ENCODE measurements at places on chromosomes 1 and 21.

GRCh38 chr1:219533280-219533679 lies 79.6 kb downstream of the ZC3H11B start:
- DNase-seq, result no peak

GRCh38 chr1:22772014-22772413 lies 61.4 kb downstream of the EPHB2 start:
- no peak for DNase-seq

GRCh38 chr1:1432951-1433803 lies 2.3 kb upstream of the VWA1 start:
- no peak for DNase-seq

DNA sequence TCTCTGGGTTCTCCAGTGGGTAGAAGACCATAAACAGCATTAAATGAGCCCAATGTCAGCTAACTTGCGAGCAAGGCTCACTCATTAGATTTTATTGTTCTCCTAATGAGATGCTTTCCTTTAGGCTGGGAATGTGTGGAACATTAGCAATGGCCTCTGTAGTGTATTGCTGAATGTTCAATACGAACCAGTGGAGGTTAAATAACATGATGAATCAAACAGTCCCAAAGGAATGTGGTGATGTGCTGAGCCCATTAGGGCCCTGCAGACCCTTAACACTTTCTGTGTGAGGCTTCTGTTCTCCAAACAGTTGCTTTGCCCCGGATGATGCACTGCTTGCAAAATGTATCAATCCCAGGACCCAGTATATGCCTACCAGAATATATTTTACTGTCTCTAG lies 225.5 kb downstream of the ATG4C start:
- DNase-seq, result no peak

DNA sequence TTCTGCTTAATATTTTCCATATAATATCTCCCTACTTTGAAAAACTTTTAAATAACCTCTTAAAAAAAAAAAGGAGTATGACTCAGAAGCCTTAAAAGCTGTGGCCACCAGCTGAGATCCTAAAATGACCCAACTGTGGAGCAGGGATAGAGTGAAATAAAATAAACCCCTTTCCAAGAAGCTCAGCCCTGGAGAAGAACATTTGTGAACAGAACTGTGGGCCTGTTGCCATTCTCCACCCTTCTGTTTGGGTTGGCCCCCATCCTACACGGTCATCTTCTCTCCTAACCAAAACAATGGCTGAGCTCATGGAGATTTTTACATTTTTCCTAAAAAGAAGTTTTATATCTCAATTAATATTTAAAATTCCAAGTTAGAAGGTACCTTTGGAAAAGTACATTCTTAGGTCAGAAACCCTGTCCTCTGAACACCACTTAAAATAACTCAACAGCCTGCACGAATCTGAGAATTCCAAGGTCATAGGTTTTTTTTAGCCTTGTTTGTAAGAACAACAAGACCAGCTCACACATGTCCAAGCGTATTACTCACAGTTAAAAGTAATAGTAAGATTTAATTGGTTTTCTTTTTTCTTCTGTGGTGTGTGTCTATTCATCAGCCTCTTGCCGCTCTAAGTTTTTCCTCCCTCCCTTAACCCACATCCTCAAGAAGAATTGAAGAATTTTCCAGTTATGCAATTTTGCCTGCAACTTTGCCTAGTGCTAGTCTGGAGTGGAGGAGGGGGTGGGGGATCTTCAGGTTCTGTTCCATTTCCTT lies 107.7 kb upstream of the ERRFI1 start:
- DNase-seq, result no peak

DNA sequence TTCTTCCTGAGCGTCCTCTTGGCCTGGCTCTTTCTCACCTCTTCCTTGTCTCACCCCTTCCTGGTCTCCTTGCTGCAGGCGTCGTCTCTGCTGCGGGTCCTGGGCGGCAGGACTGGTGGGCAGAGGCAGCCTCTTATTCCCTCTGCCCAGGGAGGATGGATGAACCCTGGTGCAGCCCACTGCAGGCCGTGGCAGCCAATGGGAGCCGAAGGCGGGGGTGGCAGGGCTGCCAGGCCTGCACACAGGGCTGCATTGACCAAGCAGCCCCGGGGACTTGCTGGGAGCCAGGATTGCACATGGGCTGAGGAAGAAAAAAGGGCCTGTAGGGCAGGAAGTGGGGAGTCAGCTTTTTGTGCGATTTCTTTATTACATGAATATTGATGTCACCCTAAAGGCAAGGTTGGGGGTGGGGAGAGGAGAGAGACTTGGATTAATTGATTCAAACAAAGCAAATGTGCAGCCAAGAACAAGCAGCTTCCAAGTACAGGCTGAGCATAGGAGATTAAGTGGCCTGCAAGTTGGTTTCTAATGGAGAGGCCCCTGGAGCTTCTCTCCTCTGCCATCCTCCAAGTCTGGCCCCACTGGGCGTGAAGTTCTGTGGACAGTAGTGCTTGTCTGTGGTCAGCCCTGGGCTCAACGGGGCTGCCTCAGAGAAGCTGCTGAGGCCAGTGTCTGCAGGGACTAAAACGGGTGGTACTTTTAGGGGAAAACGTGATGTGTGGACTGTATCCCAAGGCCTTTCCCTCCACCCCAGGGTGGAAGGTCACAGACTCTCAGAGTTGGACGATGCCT lies at the start of gene S100B:
Gene S100B, minus strand, starts transcription at position 108 of the 792 bp plus-strand sequence. CDS start 2,667 bp downstream, outside the sequence.
- DNase-seq, result no peak

- no peak for DNase-seq
Observed at GRCh38 chr1:195306281-195306680, 1302.0 kb downstream of the KCNT2 start.

DNA sequence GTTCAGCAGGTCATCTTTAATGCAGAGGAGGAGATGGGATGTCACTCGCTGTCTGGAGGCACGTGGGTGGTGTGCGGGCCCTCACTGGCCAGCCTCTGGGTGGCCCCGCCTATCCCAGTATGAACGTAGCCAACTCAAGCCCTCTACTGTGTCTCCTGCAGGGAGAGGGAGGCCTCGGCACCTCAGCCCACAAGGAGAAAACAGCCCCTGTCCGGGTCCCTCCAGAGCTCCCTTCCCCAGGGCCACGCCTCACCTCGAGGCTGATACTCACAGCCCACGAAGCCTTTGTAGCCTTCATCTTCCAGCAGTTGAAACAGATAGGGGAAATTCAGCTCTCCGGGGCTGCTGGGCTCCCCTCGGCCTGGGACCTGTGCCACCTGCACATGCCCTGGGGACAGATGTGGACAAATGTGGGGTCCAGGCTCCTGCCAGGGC lies 2.6 kb downstream of the HYI start:
- no peak for DNase-seq

GRCh38 chr1:215146240-215146975 lies 63.9 kb downstream of the KCNK2 start:
- DNase-seq, result peak; percentile 5

DNA sequence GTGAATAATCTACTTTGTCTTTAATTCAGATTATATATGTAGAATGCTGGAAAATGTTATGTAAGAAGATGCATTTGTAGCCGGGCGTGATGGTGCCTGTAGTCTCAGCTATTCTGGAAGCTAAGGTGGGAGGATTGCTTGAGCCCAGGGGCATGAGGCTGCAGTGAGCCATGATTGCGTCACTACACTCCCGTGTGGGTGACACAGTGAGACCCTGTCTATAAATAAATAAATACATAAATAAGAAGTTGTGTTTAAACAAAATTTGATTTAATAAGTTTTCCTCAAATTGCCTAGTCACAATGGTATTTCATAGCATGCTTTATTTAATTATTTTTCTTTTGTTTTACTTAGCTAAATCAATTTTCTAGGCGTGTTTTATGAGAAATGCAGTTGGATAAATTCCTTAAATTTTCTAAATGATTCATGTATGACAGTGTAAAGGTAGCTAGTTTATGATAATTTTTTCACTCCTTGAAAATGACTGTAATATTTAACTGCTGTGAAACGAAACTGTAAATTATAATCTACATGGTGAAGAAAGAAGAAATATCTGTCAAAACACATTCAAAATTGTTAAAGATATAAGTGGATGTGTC lies 232.6 kb downstream of the SRGAP2C start:
- no peak for DNase-seq

DNA sequence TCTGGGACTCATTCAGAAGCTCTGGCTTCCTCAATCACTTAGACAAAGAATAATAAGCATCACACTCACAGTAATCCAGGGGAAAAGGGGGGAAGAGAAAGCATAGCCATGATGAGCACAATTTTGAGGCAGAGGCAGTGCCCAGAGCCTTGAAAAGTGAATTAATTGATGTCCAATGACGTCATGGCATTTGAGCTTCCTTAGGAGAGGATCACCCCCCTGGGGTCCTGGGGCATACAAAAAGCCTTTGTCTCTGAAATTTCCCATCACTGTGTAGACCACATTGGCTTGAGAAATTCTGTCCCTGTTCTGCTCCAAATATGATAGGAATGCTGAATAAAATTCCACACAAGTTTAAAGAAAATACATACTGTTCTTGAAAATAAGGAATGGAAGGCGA lies 84.3 kb upstream of the COA6 start:
- no peak for DNase-seq

DNA sequence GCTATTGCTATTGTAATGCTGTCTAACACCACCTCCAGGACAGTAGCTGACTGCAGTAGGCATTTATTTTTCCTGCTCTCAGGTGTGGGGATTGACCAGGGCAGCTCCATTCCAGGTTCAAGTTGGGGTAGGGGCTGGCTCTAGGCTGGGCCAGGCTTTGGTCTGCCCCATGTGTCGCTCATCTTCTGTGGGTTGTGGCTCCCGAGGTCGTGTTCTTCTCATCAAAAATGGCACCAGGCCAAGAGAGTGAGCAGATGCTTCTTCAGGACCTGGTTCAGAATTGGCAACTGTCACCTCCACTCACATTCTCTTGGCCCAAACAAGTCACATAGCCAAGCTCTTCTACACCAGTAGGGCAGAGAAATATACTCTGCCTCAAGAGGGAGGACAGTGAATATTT lies 133.7 kb downstream of the PTPRU start:
- no peak for DNase-seq

GRCh38 chr1:38207275-38207674 lies 160.7 kb upstream of the POU3F1 start:
- DNase-seq, result no peak

GRCh38 chr1:83996191-83996590 lies 2.7 kb downstream of the TTLL7 start:
- no peak for DNase-seq

DNA sequence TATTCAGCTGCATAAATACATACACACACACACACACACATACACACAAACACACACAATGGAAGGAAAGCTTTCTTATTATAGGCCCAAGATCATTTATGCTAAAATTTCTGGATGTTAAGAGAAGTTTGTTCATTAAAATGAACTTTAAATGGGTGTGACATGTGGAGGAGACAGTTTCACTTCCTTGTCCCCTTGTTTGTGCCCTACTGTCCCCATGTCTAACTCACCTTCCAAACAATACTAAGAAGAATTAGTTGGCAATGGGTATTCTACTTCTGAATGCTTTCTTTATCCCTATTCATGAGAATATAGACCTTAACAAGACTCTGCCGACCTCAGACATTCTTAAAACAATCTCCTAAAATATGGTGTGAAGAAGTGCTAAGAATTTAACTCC lies 63.5 kb upstream of the NRIP1 start:
- no peak for DNase-seq

DNA sequence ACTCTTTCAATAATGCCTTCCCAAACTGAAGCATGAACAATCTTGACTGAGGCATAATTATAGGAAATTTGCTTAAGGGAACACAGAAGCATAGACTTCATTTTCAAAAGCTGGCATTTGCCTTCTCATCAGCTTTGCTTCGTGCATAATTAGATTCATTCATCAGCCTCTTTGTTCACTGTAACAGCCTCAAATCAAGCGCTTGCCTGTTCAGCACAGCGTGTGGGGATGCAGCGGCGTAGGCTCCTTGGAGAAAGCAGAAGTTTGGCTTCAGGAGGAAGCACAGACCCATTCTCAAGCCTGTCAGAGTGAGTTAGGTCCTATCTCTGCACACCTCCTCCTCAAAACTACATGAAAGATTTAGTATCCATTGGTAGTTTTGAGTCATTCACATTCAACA lies 246.4 kb upstream of the MAP1LC3C start:
- no peak for DNase-seq

GRCh38 chr1:194300776-194301175 lies 1114.4 kb upstream of the B3GALT2 start:
- no peak for DNase-seq

GRCh38 chr1:198295971-198296370 lies 139.2 kb downstream of the NEK7 start:
- no peak for DNase-seq

- DNase-seq, result no peak
Observed at GRCh38 chr1:112431038-112431437, 35.0 kb downstream of the CTTNBP2NL start.

DNA sequence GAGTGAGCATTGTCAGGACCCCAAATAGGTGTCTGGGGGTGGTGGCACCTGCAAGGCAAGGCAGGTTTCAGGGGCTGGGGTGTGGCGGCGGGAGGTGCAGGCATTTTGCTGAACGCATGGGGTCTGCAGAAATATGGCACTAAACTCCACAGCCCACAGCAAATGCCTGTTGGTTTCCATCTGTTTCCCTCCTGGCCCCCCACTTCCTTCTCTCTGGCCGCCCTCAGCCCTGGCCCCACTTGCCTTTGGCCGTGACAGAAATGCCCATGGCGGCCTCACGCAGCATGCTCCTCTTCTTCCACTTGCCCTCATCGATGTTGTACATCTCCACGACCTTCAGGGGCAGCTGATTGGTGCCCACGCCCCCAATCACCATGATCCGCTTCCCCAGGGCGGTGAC lies 13.7 kb downstream of the KLHDC8A start:
- no peak for DNase-seq

DNA sequence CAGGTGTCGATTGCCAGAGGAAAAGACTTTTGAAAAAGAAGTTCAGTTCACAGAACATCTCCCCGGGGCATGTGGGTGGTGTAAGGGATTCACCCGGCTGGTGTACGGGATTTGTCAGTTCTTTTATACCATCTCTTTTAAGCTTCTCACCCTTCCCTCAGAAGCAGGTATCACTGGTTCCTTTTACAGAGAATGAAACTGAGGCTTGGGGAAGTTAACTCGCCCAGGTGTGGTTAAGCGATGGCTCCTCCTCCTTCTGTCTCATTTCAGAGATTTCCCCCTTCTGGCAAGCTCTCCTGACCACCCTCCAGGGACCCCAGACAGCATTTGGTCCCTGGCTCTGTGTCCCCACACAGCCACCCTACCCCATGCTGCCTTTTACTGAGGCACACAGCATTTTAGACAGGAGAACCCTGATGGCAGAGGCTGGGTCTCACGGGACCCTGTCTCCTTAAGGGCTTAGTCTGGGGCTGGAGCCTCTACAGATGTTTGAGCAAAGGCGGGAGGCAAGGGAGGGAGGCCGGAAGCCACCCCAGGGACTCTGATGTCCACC lies 2.8 kb upstream of the ECE1 start:
- no peak for DNase-seq

DNA sequence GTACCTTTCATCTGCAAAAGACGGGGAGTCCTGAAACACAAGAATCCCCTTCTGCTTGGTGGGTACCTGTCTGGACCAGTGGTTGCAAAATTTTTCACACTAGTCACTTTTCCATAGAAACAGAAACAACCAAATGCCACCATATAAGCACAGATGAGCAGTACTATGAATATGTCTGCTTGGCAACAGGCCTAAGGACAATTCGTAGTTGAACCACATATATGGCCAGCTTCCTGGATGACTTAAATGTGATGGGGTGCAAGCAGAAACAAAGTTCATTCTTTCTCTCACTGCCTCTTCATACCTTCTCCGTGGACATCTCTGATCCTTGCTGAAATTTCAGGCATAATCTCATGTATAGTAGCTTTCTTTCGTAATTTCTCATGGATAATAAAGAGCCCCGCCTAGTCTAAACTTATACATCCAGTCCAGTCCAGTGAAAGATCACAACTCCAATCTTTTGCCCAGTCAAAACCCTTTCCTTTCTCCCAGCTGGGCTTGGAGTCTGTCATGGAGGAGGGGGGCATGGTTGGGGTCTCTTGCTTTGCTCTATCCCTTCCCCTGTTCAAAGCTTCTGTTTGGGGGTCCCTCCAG lies 7.0 kb downstream of the FCAMR start:
- no peak for DNase-seq
